Activated CD8-positive, alpha-beta memory T cell treated with anti-CD3 and anti-CD28 coated beads, Interleukin-2, amount 50 U/mL, for 4 hours (primary cell): ENCODE measurements at places on chromosomes 7 and 10.

- DNase-seq, result no peak
These were observed 84.7 kb downstream of the CREM start for GRCh38 chr10:35211390-35211789.

GRCh38 chr7:115975766-115976165, 54.8 kb downstream of the TFEC start:
- no peak for DNase-seq

- DNase-seq, result no peak
These were observed 28.4 kb downstream of the LAMB4 start for GRCh38 chr7:108101759-108102158.

DNA sequence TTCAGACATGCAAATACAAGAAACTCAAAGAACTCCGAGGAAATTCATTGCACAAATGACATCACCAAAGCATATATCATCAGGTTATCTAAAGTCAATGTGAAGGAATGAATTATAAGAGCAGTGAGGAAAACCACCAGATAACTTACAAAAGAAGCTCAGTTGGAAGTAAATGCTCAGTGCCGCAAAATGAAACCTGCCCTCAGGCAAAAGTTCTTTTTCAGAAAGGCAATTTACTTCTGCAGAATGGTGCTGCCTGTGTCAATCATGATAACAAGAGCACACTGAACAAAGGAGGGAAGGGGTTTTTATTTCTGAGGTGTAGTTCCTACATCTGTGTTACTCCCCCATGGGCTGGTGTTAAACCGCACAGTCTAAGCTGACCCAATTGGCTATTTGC, 550.6 kb upstream of the SEMA3D start:
- no peak for DNase-seq

DNA sequence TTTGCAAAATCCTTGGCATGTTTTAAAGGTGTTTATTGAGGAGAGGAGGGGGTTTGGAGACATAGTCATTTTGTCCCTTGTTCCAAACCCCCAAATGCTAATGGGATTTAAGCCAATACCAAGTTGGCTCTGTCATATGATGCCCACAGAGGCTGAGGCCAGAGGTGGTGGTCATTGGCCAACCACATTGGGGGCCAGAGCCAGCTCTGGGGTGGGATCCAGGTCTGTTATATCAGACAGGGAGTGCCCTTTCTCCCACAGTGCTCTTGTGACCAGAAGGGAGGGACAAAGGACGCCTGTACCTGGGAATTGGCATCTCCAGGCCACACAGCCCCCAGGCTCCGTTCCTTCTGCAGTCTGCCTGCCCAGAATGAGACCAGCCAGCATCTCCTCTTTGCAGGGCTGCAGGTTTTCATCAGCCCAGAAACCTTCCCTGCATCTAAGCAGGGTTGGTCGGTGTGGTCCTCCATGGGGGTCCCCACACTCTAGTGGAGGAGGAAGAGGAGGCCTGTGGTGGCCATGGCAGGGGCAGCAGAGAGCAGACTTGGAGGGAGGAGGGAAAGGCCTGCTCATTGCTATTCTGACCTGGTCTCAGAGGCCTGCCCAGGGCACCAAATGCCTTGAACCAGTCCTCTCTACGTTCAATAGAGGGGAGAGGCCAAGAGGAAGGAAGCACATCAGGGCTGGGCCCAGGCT, 17.9 kb downstream of the ADCYAP1R1 start:
- DNase-seq, result no peak

GRCh38 chr10:119871881-119872609, 598 bp downstream of the MCMBP start:
- peak; percentile 57 for DNase-seq

- DNase-seq, result no peak
These were observed 80.5 kb downstream of the ELAPOR2 start for GRCh38 chr7:86978808-86979506.

DNA sequence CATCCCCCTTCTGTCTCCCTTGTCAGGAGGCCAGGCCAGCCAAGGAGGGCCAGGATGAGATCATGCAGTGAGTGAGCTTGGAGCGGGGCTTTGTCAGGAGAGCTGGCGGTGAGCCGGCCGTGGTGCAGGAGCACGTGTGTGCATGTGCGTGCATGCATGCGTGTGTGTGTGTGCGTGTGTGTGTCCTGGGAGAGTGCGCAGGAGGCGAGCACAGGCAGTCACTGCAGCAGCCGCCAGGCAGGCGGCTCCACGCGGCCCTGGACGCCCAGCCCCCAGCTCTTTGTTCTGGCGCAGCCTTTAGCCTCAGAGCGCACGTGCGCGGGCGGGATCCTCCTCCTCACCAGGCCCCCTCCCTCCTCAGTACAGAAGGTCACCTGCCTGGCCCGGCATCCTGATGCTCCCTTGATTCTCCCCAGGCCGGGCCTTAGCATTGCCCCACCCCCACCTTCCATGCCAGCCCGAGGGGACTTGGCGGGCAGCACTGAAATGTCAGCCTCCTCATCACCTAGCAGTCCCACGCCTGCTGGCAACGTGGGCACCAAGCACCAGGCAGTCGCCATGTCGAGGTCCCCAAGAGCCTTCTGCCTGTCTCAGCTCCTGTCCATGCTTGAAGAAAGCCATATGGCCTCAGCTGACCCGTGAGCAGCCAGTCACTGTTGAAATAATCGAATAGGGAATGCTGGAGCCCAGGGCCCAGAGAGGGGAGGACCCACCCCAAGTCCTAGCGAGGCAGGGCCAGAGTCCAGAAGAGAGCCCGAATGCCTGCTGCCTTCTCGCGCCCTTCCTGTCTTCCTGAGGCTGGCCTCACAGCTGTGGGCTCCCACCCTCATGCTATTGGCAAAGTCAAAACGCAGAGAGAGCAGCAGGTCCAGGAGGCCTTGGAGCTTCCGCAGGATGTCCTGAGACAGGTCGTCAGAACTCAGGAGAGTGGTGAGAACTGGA, 125.9 kb upstream of the PPIF start:
- no peak for DNase-seq
